ENCODE measurements at places on chromosomes 13 and 19.

DNA sequence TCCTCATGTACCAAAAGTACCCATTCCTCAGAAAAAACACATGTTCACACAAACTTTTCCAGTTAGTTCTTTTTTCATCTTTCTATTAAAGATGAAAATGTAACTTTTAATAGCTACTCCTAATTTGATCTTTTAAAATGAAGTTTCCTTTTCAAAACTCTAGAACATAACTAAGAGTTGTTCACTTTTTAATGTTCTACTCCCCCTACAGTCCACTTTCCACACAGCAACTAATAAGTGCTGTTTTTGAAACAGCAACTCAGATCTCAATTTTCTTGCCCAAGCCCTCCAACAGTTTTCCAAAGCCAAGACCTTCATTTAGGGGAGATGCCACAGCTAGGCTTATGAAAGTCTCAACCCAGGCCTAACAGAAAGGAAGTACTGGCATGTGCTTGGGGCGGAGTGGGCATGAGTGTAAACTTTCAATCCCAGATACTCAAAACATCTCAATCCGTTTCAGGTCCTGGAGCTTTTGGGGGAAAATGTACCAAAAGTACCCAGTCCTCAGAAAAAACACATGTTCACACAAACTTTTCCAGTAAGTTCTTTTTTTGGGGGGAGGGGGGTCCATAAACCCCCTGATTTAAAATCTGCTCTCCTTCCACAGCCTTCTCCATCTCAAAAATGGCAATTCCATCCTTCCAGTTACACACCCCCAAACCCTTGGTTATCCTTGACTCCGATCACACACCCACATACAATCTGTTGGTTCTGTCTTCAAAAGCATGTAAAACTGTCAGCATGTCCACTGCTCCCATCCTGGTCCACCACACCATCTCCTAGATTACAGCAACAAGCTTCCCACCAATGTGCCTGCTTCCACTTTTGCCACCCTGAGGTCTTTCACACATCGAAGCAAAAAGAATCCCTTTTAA is 2.0 kb downstream of the FBL start:
- DNase-seq, result no peak

- no peak for DNase-seq
These were observed 167.4 kb upstream of the OBI1 start for GRCh38 chr13:78826312-78826711.

DNA sequence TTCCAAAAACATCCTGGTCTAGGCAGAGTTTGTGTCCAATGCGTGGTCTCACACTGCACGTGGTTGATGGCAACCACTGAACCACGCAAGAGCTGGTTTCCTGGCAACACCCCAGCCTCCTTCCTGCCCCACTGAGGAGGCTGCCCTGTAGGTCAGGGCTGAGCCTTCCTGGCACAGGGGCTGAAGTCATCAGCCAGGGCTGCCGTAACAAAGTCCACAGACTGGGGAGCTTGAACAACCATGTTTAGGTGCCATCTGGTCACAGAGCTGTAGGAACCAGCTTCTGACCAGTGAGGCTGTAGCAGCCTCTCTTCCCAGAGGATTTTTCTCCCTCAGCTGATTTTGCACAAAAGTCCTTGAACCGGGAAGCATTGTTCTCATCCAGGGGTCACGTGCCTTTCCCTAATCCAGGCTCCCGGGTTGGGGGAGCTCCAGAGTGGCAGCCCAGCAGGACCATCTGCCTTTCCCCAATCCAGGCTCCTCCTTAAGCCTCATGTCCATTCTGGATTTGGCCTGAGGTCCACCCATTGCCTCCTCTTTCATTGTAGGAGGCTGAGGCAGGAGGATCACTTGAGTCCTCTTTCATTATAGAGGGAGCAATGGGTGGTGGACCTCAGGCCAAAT is 53.9 kb downstream of the CHST8 start:
- DNase-seq, result no peak

GRCh38 chr19:48997972-48998371 is 4.3 kb downstream of the RUVBL2 start:
- no peak for DNase-seq

DNA sequence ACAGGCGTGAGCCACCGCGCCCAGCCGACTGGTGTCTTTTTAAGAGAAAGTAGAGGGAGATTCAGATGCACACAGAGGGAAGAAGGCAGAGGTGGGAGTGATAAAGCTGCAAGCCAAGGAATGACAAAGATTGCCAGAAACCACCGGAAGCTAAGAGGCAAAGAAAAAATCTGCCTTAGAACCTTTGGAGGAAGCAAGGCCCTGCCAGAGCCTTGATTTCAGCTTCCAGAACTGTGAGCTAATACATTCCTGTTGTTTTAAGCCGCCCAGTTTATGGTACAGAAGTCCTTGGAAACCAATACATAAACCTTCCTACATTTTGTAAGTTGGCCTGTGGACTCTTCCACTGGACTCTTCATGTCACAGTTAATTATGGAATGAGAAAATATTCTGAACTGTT is 71.7 kb upstream of the SOX21 start:
- DNase-seq, result no peak

- no peak for DNase-seq
These were observed 151.1 kb downstream of the LHFPL6 start for GRCh38 chr13:39451860-39452301.

DNA sequence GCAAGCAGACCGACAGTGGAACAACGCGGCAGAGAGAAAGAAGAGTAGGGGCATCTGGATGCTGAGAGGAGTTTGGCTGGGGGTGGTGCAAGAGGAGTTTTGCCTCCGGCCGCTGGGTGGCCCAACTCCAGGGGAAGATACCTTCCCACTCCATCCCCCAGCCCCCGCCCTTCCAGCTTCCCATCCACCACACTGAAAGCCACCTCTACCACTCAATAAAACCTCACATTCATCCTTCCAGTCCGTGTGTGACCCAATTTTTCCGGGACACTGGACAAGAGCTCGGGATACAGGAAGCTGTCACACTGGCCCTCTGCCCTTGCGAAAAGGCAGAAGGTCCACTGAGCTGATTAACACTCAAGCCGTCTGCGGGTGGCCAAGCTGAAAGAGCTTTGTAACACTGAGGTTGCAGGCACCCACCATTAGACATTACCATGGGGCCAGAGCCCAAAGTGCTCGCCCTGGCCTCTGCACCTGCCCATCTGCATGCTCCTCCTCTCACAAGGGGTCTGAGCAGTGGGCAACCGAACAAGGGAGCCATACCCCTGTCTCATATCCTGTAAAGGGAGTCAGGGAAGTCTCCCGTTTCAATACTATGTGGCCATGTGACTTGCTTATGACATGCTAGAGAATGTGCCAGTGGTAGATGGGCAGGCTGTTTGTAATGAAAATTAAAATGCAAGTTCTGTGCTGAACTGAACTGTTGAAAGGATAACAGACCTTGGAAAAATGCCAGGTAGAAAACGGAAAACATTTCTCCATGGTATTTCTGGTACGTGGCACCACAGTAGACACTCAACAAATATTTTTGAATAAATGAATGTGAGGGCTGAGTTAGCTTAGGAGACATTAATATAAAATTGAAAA is 205.1 kb upstream of the STARD13 start:
- no peak for DNase-seq

DNA sequence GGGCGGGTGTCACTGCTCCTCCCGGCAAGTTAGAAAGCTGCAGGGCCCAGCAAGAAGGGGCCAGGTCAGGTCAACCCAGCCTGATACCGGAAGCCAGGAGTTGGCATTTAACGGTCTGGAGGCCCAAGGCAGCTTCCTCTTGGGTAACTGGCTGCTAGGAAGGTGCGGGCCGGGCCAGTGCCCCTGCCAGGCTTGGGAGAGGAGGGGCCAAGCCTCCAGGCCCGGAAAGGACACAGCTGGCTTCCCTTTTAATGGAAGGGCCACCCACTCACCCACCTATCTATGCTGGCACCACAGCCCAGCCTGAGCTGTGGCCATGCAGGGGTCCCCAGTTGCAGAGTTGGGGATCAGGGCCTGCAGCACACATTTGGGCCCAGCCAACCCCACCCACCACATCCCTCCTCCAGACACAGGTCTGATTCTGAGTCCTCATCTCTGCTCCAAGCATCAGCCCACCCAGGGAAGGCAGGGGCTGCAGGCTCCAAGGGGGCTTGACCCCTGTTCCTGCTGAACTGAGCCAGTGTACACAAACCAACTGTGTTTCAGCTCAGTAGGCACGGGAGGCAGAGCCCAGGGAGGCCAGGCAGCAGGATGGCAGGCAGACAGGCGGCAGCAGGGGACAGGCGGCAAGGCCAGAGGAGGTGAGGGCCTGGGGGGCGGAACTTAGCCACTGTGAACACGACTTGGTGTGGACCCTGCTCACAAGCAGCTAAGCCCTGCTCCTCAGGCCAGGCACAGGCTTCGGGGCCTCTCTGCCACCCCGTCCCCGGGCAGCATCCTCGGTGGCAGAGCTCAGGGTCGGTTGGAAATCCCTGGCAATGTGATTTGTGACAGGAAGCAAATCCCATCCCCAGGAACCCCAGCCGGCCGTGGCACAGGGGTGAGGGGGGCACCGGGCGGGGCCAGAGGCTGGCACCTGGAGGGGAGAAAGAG is 40.8 kb downstream of the ZSWIM4 start:
- DNase-seq, result no peak

- no peak for DNase-seq
These were observed 40.3 kb upstream of the IPO5 start for GRCh38 chr13:97913206-97913605.

DNA sequence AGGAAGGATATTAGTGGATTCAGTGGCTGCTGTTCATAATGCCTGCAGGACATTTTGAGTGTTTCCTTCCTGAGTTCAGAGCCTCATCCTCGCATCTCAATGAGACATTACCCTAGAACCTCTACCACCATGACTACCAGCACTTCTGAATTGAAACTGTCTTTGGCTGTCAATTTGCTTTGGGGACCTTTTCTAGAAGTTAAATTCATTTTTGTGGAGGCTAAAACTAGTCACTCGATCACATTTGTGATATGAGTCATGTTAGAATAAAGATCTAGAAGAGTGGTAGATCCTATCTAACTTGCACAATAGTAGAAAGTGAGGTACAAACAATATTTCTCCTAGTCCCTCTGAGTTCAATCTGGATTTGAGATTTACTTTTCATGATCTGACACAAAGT is 124.9 kb downstream of the KCNRG start:
- DNase-seq, result no peak

GRCh38 chr19:18294467-18294864 is 13.0 kb upstream of the JUND start:
- peak; percentile 80 for DNase-seq

GRCh38 chr13:26780411-26780810 is 19.8 kb upstream of the GPR12 start:
- no peak for DNase-seq

DNA sequence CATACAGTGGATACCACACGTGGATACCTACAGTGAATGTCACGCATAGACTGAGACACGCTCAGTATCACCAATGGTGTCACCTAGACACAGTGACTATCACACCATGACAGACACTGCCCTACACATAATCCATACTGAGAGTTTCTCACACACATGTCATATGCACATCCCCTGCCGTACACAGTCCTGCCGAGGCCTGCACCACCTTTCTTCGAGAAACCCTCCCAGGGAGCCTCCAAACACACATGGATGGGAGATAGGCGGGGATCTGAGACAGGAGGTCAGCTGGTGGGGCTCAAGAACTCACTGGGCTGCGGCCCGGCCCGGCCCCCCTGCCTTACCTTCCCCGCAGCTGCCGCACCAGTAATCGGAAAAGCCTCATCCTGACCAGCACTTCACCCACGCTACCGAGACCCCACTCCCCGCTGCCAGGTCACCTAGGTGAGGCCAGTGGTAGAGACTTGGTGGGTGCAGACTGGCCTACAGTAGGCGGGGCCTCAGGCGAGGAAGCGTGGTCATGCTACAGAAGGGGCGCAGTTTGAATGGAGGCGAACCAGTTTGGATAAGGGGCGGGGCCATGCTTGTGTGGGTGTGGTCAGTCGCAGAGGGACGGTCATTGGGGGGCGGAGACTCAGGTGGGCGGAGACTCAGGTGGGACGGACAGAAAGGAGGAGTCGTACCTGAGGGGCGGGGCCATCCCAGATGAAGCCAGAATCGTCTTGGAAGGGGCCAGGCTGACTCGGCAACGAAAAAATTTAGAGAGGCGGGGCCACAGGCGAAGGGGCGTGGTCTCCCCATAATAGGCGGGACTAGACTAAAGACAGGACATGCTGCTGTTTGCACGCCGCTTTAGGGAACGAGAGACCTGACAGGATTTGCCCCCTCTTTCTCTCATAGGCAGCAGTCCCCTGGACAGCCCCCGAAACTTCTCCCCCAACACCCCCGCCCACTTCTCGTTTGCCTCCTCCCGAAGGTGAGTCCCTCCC is 2.1 kb downstream of the MAST1 start:
- no peak for DNase-seq

DNA sequence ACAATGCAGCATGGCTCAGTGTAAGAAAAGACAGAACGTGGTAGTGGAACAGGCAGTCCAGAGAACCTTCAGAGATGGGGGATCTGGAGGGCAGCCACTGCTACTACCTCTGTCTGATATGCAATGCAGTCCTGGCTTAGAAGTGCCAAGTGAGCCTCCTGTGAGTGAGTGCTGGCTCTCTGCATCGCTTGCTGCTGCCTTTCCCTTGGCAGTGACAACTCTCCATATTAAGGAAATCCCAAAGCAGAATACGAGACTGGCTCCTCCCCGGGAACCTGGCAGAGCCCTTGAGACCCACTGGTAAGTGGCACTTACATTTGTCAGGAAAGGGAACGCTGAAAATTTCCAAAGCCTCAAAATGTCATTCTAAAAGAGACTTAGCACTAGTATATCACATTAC is 7.5 kb downstream of the DOCK9 start:
- no peak for DNase-seq

GRCh38 chr13:87084192-87084591 is 587.0 kb upstream of the SLITRK5 start:
- DNase-seq, result no peak

DNA sequence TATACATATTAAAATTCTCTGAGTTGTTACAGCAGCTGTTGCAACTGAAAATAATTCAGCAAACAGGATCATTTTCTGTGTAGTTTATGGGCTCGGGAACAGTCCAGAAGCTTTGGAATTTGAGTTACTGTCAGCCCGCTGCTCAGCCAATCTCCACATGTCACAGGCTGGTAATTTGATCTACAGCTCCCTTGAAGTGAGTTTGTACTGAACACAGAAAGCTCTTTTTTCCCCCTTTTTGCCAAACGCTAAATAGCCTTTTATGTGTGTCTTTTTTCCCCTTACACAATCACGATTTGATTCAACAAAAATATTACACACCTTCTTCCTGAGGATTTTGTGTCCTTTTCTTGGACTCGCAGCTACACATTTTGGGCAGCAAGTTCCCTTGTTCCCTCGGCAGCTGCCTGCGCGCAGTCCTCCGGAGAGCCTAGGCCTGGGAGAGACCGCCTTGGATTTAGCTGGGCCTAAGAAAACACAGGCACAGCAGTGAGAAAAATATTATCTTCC is 371.4 kb downstream of the KCNRG start:
- DNase-seq, result no peak

GRCh38 chr19:4636151-4636717 is 3.1 kb upstream of the TNFAIP8L1 start:
- DNase-seq, result peak; percentile 56

DNA sequence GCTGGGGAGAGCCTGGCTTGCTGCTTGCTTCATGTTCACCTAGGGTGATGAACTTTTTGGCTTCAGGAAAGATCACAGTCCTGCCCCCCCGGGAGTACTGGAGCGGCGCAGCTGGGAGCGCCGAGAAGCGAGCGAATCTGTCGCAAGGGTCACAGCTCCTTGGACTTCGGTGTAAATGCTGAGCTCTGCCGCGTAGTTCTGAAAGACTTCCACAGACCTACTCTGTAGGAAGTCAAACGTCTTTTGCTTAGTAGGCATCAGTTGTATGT is 2.7 kb downstream of the ING1 start:
- no peak for DNase-seq

Data from stimulated activated CD8-positive, alpha-beta memory T cell treated with anti-CD3 and anti-CD28 coated beads, Interleukin-4, amount 100 ng/mL, for 1 hour (primary cell).